ENCODE measurements at places on chromosomes 11 and 22.
A peak's percentile ranks its signal among the peaks of the same experiment; 100 is the strongest.

- no peaks in the 10 kb centered on the region for H3K36me3 ChIP-seq
- DNase-seq: no peak
- no peaks in the 10 kb centered on the region for H3K27me3 ChIP-seq
- H3K27ac ChIP-seq: no peak overlapping the region
These were observed 109.8 kb downstream of the CCDC34 start for GRCh38 chr11:27253224-27253623.

GRCh38 chr11:18203723-18204122 is 31.1 kb downstream of the MRGPRX4 start:
- no peak for DNase-seq
- no peaks in the 10 kb centered on the region for H3K36me3 ChIP-seq
- H3K27ac ChIP-seq: no peak overlapping the region
- H3K4me1 ChIP-seq: no peaks in the 10 kb centered on the region
- H3K4me3 ChIP-seq: no peak overlapping the region
- H3K27me3 ChIP-seq: no peaks in the 10 kb centered on the region

GRCh38 chr11:96307776-96308140 is 35.2 kb downstream of the MAML2 start:
- H3K27ac ChIP-seq: peak overlapping the region; percentile 66
- H3K4me1 ChIP-seq: peaks cover 51% of the 10 kb centered on the region
- peak overlapping the region; percentile 60 for H3K4me3 ChIP-seq
- no peak for DNase-seq

DNA sequence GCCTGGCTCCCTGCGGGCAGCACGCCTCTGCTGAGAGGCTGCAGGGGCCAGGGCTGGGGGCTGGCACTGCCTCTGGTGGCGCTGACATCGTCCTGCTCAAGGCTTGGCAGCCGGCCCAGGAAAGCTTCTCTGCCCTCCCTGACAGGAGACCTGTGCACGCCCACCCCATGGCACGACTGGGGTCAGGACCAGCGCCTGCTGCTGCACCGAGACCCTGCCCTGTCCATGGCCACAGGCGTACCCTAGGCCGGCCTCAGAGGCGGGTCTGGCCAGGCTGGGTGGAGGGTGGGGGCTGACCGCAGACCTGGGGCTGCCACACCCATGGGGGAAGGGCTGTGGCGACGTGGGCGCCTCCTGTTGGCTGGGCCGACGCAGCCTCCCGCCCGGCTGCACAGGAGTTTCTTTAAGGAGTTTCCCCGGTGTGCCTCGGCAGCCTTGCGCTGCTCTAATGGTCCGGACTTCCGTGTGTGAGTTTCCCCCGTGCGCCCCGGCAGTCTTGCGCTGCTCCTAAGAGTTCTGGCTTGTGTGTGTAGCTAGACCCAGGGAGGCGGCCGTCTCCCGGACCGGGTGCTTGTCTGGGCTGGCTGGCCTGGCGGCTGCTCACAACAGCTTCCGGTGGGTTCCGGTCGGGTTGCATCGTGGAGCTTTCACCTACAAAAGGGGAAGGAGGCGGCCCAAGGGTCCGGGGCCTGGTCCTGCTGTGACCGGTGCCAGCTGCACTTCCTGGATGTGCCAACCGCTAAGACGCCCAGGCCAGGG is 4.6 kb downstream of the TRABD start:
- peak overlapping the region; percentile 58 for H3K4me3 ChIP-seq
- H3K36me3 ChIP-seq: peaks cover 21% of the 10 kb centered on the region
- DNase-seq: peak; percentile 62
- peaks cover 32% of the 10 kb centered on the region for H3K4me1 ChIP-seq

DNA sequence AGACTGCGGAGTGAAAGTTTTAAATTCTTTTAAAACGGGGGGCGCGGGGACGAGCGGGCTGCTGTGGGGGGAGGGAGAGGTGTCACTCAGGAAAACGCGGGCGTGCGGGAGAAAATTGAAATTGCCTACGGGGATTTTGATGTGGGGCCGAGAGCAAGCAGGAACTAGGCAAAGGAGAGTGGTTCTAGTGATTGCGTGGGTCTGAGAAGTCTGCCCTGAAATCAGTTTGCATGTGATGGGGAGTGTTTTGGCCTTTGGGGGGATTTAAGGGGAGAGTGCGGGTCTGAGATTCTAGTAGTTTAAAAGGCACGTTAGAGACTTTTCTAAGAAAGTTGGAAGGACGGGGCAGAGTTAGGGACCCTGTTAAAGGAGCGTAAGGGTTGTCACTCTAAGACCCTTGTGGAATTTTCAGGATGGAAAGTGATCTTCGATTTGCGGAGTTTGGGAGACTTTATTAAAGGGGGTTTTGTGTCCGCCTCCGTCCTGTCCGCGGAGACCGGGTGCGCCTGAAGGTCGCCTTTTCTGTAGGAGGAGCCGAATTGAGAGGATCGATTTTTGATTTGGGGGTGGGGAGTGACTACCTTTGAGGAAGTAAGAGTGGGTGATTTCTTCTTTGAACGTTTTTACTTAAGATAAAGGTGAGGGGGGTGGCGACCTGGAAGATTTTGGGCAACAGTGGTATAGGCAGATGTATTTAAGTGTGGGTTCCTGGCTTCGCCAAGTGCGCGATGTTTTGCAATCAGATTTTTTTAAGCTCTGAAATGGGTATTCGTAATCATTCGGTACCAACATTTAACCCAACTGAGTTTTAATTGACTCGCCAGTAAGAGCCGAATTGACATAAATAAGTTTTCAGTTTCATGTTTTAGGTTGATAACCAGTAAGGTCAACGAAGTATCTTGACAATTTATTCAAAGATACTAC is 1.1 kb downstream of the EED start:
- H3K4me1 ChIP-seq: peaks cover 3% of the 10 kb centered on the region
- H3K27ac ChIP-seq: peak overlapping the region; percentile 99
- peak overlapping the region; percentile 94 for H3K4me3 ChIP-seq
- no peaks in the 10 kb centered on the region for H3K36me3 ChIP-seq
- H3K27me3 ChIP-seq: no peaks in the 10 kb centered on the region
- no peak for DNase-seq

- DNase-seq: no peak
- no peaks in the 10 kb centered on the region for H3K36me3 ChIP-seq
- no peaks in the 10 kb centered on the region for H3K4me1 ChIP-seq
- no peaks in the 10 kb centered on the region for H3K27me3 ChIP-seq
- no peak overlapping the region for H3K4me3 ChIP-seq
- no peak overlapping the region for H3K27ac ChIP-seq
These were observed 25.2 kb downstream of the CWC15 start for GRCh38 chr11:94948070-94948617.

- peak overlapping the region; percentile 7 for H3K27ac ChIP-seq
- no peaks in the 10 kb centered on the region for H3K27me3 ChIP-seq
- H3K4me3 ChIP-seq: no peak overlapping the region
- no peak for DNase-seq
- peaks cover 70% of the 10 kb centered on the region for H3K36me3 ChIP-seq
These were observed 56.3 kb upstream of the ADSL start for GRCh38 chr22:40289991-40290459.

- DNase-seq: no peak
- peaks cover 100% of the 10 kb centered on the region for H3K36me3 ChIP-seq
These were observed 51.5 kb downstream of the APOL1 start for GRCh38 chr22:36304429-36304828.
